ENCODE measurements at places on chromosomes 5 and 9.

- no peak for DNase-seq
These were observed 26.1 kb upstream of the GLIPR2 start for GRCh38 chr9:36110434-36110833.

DNA sequence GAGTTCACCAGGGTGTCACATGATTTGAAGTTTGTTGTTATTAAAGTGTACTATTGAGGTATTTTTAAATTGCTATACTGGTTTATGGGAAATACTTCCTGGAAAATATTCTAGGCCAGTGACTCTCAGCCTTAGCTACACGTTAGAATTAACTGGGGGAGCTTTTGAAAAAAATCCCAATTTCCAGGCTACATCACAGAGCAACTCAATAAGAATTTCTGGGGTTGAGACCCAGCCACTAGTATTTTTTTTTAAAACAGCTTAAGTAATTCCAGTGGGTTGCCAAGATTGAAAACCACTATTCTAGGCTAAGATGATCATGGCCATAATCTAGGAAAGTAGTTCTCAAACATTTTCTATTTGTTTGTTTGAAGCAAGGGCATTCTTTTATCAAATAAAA lies 142.9 kb upstream of the GRIA1 start:
- DNase-seq = no peak

- no peak for DNase-seq
These were observed 14.4 kb upstream of the PLEKHG4B start for GRCh38 chr5:77546-77945.

GRCh38 chr9:21903380-21903965 lies 90.7 kb downstream of the CDKN2A start:
- DNase-seq = no peak

- DNase-seq = no peak
These were observed 41.6 kb downstream of the CLINT1 start for GRCh38 chr5:157817387-157817702.

DNA sequence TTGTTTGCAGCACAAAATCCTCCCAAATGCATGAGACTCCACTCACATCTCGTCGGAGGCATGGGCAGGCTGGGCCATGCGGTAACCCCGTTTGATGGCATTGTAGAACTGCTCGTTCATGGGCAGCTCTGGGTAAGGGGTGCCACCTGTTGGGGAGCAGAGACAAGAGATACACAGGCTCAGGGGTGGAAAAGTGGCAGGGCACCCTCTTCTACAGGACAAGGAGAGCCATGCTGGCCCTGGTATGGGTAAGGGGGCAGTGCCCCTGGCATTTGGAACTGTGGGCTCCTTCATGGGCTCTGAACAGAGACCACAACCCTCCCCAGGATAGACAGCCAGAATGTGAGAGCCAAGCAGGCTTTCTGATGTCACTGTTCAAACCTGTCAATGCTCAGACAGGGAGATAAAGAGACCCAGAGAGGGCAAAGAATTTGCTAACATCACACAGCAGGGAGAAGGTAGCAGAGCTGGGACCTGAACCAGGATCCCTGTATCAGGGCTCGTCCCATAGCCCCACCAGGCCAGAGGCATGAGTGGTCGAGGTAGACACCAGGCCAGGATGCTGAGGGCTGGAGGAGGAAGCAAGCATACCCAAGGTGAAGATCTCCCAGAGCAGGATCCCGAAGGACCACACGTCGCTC lies 33.2 kb upstream of the CSF1R start:
- DNase-seq = no peak

- no peak for DNase-seq
These were observed 14.7 kb downstream of the ITGA1 start for GRCh38 chr5:52802272-52802973.

DNA sequence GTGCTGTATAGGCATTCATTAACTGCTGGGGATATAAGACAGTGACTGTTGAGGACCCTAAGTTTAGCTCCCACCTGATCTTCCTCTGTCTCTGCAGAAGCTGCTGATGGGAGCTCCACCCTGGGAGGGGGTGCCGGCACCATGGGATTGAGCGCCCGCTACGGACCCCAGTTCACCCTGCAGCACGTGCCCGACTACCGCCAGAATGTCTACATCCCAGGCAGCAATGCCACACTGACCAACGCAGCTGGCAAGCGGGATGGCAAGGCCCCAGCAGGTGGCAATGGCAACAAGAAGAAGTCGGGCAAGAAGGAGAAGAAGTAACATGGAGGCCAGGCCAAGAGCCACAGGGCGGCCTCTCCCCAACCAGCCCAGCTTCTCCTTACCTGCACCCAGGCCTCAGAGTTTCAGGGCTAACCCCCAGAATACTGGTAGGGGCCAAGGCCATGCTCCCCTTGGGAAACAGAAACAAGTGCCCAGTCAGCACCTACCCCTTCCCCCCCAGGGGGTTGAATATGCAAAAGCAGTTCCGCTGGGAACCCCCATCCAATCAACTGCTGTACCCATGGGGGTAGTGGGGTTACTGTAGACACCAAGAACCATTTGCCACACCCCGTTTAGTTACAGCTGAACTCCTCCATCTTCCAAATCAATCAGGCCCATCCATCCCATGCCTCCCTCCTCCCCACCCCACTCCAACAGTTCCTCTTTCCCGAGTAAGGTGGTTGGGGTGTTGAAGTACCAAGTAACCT lies 22.1 kb downstream of the PCDHGC5 start:
- no peak for DNase-seq

- DNase-seq = no peak
These were observed 109.3 kb downstream of the HSD17B3 start for GRCh38 chr9:96192710-96193109.

DNA sequence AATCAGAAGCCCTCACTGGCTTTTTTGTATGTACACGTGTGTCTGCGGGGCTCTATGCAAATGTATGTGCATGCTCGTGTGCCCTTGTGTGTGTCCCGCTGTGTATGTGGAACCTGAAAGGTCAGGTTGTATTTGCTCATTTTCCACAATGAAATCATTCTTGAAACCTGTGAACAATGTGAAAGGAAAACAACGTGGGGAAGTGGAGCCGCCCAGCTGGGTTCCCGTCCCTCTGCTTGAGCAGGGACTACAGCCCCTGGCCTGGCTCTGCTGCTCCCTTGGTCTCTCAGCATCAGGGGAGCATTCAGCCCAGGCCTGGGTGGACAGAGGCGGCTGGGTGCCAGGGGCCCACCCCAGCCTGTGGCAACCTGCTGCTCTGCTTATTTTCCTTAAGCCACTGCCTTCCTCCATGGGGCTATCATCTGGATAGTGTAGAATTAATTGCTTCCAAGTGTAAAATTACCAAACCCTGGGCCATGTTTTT lies 3.0 kb downstream of the ECSCR start:
- DNase-seq = no peak

- DNase-seq = no peak
These were observed 4.5 kb upstream of the MOB3B start for GRCh38 chr9:27534131-27534530.

All from CD4-positive, alpha-beta T cell treated with Interleukin-17A for 1 hour (primary cell).